ENCODE measurements at places on chromosomes 12 and 14.

DNA sequence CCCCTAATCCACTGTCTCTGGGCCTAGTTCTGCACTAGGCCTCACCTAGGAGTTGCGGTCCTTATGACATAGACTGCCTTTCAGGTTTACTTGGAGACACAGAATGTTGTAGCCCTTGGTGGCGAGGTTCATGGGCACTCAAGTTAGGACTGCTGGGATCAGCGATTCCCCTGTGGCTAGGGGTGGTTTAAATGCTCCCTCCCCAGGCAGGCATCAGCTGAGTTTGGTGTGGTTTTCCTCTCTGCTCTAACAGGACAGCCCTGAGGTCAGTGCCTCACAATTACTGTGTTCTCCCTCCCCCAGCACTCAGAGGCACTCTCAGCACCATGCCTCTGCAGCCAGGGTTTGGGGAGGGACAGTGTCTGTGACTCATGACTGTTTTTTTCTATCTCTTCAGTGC, 22.2 kb upstream of the RDH16 start:
- DNase-seq: no peak

DNA sequence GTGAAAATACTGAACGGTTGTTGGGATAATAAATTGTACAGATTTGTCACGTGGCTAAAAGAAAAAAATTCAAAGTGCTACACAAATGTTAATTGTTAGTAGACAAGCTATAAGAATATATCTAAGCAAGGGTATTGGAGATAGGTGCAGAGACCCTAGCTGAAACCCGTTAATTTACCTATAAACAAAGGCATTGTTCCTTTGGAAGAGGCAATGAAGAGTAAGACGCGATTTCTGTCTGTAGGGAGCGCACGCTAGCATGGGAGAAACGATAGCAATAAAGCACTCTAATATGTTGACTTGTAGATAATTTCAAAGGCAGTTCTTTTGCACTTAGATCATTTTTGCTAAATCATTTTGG, 565 bp downstream of the CCDC77 start:
- no peak for DNase-seq

DNA sequence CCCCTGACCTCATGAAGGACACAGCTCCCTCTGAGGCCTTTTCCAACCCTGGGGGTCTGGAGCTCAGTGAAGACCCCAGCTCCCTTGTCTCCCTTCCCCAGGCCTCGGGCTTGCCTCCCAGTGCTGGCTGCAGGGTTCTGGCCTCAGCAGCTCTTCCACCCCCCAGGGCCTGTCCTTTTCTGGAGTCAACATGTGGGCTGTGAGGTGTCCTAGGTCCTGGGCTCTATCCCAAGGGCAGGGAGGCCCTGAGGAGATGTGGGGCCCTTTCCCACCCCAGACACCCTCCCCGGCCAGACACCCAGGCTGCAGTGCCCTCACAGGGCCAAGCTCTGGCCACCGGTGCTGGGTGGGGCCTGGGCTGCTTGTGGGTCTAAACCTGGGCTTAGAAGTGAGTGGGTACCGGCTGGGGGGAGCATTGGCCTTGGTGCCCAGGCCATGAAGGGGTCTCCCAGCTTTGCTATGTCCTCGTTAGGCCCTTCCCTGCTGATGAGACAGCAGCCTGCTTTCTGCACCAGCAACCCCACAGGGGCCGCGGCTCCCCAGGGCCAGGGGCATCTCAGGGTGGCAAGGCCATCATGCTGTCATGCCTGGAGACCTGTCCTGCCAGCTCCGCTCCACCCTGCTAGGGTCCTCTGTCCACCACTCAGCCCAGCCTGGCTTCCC, 2.7 kb upstream of the CRIP2 start:
- DNase-seq: no peak

DNA sequence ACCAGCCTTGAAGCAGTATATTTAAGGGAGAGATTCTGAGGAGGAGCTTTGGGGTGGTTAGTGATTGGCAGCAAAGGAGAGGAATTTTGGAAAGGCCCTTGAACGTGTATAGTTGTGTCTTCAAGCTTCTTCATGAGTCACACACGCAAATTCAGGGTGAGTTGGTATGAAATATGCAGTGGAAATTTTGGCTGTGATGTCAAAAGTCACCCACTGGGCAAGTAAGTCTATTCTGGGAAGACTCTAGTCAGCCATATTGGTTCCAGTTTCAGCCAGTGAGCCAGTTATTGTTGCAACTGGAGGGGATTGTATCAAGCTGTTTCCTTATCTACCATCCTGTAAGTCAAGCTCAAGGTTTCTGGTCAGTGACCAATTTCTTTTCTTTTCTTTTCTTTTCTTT, 32.0 kb upstream of the VASH1 start:
- DNase-seq: no peak

DNA sequence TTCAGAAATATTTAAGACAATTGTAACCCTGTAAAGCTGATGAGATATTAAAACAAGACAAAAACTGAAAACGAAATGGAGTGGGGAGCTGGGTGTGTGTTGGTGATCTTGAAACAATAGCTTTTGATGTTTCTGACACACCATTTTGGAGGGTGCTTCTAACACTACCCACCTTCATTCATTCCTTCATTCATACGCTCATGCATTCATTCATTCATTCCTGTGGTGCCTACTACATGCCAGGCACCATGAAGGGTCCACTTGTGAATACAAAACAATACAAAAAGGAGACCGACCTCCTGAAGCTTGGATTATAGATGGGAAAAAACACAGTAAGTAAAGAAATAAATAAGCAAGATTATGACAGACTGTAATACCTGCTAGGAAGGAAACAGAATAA, 60.5 kb downstream of the FOXN3 start:
- DNase-seq: no peak

- no peak for DNase-seq
Observed at GRCh38 chr12:116492703-116493324, 66.4 kb upstream of the MAP1LC3B2 start.

- no peak for DNase-seq
Observed at GRCh38 chr12:101963697-101964096, 86.3 kb downstream of the DRAM1 start.

- DNase-seq: no peak
Observed at GRCh38 chr12:62434494-62435302, 31.9 kb upstream of the MON2 start.

GRCh38 chr12:40248585-40249297, 23.9 kb downstream of the LRRK2 start:
- no peak for DNase-seq

GRCh38 chr12:107163413-107163812, 70.1 kb upstream of the CRY1 start:
- no peak for DNase-seq

GRCh38 chr12:64137117-64137516, 85.0 kb downstream of the KICS2 start:
- DNase-seq: no peak

- no peak for DNase-seq
Observed at GRCh38 chr12:70966996-70967790, 46.7 kb upstream of the PTPRR start.

DNA sequence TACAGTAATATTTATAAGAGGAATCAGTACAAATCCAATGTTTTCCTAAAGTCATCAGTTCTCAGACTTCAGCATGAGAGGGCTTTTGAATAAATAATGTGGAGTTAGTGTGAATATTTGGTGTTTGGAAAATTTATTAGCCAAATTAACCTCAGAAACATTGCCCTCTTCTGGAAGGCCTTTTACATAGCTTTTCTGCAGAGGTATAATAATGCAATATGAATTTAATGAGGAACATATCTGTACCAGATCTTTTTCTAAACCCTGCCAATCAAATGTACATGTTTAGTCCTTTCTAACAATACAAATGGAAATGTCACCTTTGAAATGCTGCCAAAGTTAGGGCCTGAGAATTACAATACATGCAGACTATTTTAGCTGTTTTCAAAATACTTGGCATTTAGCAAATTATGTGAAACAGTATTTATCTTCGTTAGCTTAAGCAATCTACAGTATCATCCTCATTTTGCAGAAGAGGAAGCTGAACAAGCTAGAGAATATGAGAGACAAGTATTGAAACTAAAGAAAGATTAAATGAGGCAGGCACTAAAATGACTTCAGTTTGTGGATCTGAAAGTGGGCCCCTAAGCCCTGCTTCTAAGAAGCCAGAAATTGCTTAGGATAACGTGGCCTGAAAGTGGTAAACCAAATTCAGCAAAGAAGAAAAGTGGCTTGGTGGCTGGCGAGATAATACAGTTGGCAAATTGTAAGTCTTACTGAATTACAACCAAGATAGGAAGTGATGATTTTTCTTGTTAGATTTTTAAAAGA, 60.4 kb upstream of the MANSC4 start:
- no peak for DNase-seq

GRCh38 chr14:23572836-23573235, 5.2 kb upstream of the AP1G2 start:
- peak; percentile 38 for DNase-seq

DNA sequence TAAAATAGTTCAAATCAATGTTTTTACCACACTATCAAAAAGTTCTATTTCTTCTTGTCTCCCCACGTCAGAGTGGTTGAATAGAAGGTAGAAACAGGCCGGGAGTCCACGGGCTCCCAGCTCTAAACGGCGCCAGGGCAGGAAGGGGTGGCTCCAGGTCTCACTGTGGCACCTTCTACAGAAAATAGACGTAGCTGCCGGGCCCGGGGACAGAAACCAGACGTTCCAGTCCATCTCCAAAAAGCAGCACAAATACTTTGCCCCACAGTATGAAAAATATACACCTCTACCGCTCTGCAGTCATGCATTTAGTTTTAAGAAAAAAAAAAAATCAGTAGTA, 30.9 kb downstream of the CCNK start:
- no peak for DNase-seq

- DNase-seq: no peak
Observed at GRCh38 chr14:64950889-64951288, 8.3 kb upstream of the GPX2 start.

GRCh38 chr14:80364274-80364673, 153.0 kb upstream of the DIO2 start:
- no peak for DNase-seq

DNA sequence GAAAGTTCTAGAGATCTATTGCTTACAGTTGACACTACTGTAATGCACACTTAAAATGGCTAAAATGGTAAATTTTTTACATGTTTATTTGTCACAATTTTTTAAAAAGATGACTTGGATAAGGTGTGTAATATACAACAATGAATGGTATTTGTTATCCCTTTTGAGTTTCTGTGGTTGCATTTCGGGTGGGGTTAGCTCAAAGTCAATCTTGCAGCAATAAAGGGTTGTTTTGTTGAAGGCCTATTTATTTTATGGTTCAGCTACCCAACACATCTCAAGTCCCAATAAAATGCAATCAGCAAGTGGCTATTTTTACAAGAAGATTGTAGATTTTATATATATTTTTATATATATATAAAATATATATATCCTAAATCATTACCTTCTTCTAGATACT, 22.1 kb downstream of the SNRPF start:
- no peak for DNase-seq

- DNase-seq: no peak
Observed at GRCh38 chr12:90652280-90652679, 302.7 kb downstream of the CCER1 start.

DNA sequence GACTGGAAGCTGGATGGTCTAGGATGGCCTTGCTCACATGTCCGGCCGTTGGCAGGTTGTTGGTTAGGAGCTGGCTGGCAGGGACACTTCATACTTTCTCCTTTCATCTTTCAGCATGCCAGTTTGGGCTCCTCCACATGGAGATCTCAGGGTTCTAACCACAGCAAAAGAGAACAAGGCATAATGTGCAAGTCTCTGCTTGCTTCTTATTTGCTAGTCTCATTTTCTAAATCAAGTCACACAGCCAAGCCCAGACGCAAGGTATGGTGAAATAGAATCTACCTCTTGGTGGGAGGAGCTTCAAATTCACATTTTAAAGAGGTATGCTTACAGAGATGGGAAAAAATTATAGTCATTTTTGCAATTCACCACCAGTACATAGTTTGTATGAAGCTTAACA, 69.1 kb upstream of the NAP1L1 start:
- DNase-seq: no peak

- peak; percentile 38 for DNase-seq
Observed at GRCh38 chr14:92492258-92492657, 21.3 kb upstream of the RIN3 start.

DNA sequence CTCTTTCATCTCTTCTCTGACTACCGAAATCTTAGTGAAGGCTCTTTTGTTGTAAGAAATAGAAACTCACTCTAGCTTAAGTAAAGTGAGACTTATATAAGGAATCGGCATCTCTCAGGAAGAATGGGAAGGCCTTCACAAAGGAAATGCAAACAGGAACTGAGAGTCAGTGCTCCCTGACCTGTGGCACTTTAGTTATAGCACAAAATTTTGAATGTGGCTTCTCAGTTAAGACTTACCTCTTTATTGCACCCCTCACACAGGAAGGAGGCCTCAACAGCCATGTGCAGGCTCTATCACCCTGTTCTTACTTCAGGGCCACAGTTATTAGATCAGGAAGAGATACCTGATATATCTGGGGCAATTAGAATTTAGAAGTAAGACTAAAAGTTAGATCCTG, 224.7 kb upstream of the EGLN3 start:
- DNase-seq: no peak

Measured in CD4-positive, alpha-beta T cell treated with Interferon gamma for 1 hour (primary cell).